ENCODE measurements at places on chromosomes 16 and 17.

DNA sequence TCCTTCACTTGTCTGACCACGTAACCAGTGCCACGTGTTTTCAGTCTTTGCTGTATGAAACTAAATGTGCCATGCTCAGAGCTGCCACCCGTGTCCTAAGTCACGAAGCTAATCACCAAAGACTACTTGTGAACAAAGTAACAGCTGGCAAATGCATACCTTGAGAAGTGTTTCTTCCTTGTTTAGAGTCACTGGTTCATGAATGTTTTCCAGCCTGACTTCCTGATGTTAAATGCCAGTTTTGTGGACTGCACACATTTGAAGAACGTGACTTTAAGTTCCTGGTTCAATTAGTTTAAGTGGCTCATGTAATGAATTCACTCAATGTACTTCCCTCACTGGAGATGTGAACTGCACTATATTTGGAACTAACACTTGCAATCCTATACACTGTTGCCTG, 19.9 kb upstream of the KPNB1 start:
- DNase-seq, result no peak

DNA sequence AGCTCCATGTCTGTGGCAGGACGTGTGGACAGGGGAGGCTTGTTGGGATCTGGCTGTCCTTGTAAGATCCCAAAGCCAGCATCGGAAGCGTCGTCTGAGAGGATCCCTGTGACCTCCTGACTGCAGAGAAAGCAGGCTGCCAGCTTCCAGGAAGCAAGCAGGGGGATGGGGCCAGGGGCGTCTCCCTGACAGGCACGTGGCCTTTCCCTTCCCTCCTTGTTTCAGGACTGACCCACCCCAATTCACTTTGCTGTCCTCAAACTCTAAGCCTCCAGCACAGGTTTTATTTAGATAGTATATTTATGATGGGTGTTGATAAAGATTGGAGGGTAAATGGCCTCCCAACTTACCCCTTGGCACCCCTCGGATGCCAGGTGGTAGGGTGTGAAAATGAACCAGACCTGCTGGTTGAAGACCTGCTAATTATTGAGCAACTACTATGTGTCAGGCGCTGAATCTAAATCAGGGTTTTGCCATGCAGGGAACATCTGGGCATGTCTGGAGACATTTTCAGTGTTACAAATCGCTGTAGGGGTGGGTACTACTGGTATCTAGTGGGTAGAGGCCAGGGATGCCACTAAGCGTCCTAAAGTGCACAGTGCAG, 24.5 kb downstream of the SOCS1 start:
- DNase-seq, result no peak

GRCh38 chr17:16106161-16106891, 106.7 kb downstream of the TTC19 start:
- DNase-seq, result peak; percentile 94

DNA sequence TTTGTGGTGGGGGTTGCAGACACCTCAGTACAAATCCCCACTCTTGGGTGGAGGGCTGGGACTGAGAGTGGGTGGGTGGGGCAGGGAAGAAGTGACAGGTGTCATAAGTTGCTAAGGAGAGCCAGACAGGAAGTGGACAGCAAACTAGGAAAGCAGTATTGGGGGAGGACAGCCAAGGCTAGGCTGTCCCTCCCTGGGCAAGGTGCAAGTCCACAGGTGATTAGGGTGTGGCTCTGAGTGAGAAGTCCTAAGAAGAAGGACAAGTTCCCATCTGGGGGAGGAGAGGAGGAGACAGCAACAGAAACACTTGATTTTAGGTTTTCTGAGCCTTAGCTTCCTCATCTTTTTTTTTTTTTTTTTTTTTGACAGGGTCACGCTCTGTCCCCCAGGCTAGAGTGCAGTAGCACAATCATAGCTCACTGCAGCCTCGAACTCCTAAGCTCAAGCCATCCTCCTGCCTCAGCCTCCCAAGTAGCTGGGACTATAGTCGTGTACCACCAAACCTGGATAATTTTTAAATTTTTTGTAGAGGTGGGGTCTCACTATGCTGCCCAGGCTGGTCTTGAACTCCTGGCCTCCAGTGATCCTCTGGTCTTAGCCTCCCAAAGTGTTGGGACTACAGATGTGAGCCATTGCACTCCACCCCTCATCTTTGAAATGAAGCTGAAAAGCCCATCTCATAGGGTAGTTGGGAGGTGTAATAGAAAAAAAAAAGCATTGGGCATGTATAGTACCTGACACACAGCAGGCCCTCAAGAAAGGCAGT, 2.5 kb downstream of the MAPK3 start:
- no peak for DNase-seq

DNA sequence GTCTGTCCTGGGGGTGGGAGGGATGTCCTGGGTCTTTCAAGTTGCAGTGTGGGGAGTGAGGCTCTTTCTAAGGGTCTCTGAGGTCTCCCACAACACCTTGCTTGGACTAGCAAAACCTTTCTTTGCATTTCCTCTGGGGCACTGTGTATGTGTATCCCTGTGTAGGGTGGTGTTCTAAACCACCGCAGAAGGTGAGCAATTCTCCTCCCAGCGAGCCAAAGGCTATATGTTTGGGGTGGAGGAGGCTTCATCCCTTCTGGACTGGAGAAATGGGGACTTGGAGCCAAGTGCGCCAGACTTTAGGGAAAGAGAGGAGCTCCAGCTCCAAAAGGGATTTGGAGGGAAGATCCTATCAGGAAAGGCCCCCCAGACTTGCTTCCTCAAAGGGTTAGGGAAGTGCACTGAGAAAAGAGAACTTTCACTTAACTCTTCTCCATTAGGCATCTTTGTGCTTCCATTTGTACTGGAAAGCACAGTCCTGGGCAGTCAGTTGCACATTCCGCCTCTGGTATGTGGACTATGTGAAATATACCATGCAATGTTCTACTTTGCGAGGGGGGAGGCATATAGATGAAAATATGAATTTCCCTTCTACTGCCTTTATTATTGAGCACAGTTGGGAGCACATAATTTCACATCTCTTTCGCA, 18.9 kb upstream of the HOXB9 start:
- DNase-seq, result no peak

DNA sequence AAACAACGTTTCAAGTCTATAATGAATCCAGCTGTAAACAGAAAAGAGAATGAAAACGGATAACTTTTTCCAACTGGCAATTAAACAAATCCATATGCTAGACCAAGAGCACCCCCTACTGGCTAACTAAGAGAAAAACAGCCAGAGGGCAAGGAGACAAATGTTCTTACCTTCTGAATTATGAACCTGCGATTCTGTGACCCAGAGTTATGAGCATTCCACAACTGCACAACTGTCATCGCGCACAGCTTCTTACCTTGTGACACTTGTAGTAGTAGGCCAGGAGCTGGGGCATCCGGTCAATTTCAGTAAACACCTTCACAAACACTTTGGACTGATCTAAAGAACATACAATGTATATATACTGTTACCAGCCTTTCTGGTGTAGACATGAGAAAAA, 18.6 kb downstream of the COG7 start:
- DNase-seq, result peak; percentile 77

GRCh38 chr17:43118679-43119615, 6.2 kb downstream of the BRCA1 start:
- DNase-seq, result no peak

GRCh38 chr17:49214676-49215360, 4.3 kb downstream of the ABI3 start:
- DNase-seq, result no peak

GRCh38 chr16:12362482-12363458, 386.2 kb downstream of the SNX29 start:
- peak; percentile 78 for DNase-seq

DNA sequence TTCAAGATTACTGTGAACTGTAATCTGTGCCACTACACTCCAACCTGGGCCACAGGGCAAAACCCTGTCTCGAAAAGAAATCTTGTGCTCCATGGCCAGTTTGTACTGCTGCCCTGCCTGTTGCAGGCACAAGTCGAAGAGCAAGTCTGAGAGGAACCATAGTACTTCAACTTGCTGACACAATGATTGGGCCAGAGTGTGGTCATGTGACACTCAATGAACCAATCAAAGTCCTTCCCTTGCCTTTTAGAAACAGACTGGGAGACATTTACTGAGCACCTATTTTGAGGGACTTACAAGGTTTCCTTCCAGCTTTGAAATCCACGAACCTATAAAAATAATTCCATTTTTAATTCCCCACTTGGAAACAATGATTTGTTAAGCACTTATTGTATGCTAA, 39.8 kb upstream of the TMC5 start:
- no peak for DNase-seq

DNA sequence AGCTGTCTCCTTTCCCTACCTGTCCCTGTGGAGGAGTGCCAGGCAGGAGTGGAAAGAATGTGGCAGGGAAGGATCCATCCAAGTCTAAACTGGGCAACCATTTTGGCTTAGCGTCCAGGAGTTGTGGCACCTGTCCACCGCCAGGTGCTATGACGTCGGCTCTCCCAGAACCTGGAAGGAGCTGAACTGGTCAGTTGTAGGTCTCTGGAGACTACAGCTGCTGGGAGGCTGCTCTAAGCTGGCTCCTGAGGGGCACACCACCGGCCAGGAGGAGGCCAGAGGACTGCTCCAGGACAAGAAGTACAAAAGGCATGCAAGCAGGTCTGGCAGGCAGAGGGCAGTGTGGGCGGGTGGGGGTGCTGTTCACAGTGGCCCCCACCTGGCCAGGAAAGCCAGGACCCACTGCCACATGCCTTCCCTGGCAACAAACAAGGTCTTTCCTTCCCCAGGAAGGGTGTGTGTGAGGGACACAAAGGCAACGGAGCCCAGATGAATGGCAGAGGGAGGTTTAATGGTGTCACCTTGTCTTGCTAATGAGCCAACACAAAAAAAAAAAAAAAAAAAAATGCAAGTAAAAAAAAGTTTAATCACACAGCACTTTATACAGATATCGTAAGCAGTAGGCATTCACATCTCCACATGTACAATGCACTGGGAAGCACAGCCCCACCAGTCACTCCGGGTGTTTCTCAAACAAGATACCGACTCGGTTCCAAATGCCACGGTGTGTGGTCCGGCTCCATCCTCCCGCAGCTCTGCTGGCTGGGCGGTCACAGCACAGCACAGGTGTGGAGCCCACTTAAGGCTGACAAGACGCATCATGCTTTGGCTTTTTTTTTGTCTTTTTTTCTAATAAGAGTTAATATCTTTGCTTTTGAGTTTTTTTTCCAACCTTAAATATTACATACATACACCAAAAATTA, 4.8 kb downstream of the SPHK1 start:
- no peak for DNase-seq
